NCI-H2081 (cell line): ENCODE measurements at places on chromosomes 4 and X.

DNA sequence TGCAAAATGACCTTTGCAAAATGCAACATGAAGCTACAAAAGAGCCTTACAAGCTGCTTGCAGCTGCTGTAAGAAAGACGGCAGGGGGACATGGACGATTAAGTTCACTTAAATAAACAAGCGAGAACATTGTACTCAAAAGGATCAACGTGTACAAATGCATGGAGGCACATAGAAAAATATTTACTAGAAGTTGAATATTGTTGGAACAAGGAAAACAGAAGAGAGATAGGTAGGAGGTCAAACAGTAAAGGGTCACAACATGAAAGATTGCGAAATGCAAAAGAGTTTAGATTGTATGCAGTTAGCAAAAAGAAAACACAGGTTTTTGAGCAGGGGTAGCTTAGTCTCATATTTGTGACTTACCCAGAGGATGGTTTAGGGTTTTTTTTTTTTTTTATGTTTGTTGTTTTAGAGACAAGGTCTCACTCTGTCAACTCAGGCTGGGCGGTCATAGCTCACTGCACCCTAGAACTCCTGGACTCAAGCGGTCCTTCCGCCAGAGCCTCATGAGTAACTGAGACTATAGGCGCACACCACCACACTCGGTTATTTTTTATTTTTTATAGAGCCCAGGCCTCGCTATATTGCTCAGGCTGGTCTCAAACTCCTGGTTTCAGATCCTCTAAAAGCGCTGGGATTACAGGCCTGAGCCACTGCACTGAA lies 1.4 kb upstream of the PHF8 start:
- peak; percentile 62 for DNase-seq

DNA sequence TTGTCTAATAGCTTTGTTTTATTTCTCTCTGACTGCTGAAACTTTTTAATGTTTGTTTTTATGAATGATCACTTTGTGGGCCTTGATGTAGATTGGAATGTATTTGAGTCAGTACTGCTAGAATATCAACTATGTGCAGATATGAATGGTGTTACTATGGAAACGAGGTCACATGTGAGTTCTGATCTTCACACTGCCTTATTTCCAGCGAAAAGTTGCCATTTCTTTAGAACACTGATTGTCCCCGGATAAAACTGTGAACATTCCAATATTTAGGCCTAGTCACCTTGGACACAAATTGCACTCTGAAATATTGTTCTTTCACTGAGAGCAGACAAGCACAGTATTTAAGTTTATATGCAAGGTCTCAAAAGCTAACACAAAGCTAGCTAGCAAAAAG lies 27.2 kb upstream of the MAGED1 start:
- no peak for DNase-seq

- DNase-seq, result no peak
These were observed 77.7 kb upstream of the DCAF8L1 start for GRCh38 chrX:28058901-28059300.

DNA sequence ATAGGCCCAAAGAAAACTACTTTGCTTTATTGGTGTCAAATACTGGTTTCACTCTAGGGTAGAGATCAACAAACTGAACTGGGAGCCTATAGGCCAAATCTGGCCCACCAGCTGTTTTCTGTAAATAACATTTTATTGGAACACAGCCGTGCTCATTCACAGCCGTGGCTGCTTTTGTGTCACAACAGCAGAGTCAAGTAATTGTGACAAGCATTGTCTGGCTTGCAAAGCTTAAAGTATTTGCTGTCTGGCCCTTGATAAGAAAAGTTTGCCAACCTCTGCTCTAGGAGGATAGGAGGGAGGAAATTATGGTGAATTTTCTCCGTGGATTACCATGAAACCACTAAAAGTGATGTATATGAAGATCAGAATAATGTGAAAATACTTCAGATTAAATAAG lies 53.4 kb downstream of the GPAT3 start:
- peak; percentile 37 for DNase-seq

DNA sequence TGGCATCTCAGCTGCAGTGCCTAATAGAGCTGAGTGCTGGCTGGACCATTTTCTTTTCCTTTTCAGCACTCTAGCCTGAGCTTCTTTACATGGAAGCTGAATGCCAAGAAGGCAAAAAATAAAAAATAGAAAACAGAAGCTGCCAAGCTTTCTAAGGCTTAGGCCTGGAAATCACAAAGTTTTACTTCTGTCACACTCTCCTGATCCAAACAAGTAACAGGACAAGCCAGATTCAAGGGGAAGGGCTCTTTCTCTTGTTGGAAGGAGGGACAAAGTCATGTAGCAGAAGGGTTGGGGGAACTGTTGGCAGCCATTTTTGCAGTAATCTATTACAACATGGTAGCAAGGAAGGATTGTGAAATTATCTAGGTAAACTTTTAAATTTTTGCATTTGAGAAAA lies 131.8 kb downstream of the MSL3 start:
- no peak for DNase-seq

- no peak for DNase-seq
These were observed 2.2 kb downstream of the SOX3 start for GRCh38 chrX:140502491-140503237.

- DNase-seq, result no peak
These were observed 27.8 kb downstream of the VSIG4 start for GRCh38 chrX:66012094-66012534.

GRCh38 chrX:71128915-71129765 lies 10.7 kb downstream of the MED12 start:
- peak; percentile 34 for DNase-seq

GRCh38 chr4:16670727-16671126 lies 227.7 kb downstream of the LDB2 start:
- DNase-seq, result no peak

- DNase-seq, result no peak
These were observed 6.9 kb upstream of the HDAC6 start for GRCh38 chrX:48794911-48795515.

DNA sequence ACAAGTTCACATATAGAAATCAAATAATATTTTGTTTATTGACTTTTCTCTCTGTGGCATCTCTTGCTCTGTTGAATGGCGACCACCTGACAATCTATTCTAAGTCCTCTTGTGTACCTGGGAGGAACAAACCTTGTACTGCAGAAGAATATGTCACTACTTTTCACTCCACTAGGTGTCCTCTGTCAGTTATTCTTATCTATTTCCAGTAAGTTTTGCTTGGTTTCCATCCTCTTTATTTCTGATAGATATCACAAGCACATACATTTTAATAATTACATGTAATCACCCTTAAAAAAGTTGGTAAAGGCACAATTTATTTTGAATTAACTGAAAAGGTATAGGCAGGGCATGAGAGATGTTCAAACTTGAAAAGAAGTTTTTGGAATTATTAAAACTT lies 238.4 kb downstream of the SNCA start:
- peak; percentile 5 for DNase-seq

GRCh38 chr4:153824501-153824900 lies 35.6 kb upstream of the SFRP2 start:
- no peak for DNase-seq

DNA sequence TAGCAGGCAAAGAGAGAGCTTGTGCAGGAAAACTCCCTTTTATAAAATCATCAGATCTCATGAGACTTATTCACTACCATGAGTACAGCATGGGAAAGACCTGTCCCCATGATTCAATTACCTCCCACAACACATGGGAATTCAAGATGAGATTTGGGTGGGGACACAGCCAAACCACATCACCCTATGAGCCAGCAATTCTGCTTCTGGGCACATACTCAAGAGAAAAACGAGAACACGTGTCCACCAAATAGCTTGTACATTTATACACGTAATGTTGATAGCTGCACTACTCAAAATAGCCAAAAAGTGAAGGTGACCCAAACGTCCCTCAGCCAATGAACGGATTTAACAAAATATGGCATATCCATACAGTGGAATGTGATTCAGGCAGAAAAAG lies 94.5 kb upstream of the DHRSX start:
- no peak for DNase-seq

- no peak for DNase-seq
These were observed 5.3 kb downstream of the PLXNB3 start for GRCh38 chrX:153769158-153769864.

DNA sequence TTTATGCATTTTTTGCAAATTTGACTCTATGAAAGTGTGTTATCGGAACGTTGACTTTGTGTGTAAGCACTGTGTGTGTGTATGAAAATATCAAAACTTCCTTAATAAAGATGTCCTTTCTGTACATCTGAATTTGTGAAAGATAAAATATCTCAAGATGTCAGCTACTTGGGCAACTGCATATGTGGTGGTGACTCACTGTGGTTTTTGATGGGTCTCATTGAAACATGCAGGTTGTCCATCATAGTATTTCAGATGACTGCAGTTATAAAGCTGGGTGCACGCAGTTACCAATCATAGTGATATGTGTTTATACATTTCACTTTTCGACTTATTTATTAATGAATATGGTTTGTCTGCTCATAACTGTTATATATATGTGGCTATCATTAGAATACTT lies 19.7 kb upstream of the BBS12 start:
- no peak for DNase-seq

DNA sequence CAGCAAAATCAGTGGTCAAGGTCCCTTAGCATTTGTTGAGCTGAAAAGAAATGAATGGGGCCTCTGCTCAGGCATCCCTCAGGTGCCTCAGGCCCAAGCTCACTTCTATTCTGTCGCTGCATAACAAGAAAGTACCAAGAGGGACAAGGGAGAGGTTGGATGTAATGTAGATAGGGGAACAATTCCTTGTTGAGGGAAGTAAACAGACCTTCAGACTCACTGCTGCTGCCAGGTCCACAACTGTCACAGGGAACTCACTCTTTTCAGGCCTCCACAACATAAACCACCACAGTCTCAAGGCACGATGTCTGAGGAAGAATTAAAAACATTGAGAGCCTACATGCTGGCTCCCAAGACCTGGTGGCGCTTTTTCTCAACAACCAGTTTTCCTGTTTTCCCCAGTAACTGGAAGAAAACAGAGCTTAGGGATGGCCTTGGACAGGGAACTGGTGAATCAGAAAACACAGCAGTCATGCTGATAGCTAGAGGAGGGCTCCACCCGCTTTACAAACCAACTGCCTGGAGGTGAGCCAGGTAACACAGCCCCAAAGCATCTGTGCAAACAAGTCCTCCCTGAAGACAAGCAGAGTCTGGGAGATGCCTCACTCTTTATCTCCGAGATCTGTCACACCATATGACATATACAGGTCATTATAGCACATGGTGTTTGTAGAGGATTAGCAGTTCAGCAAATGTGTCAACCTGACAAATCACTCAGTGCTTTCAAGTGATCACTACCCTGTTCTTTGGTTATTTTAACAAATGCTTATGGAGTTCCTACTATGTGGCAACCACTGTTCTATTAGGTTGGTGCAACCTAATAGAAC lies 14.3 kb upstream of the AWAT1 start:
- DNase-seq, result peak; percentile 80

DNA sequence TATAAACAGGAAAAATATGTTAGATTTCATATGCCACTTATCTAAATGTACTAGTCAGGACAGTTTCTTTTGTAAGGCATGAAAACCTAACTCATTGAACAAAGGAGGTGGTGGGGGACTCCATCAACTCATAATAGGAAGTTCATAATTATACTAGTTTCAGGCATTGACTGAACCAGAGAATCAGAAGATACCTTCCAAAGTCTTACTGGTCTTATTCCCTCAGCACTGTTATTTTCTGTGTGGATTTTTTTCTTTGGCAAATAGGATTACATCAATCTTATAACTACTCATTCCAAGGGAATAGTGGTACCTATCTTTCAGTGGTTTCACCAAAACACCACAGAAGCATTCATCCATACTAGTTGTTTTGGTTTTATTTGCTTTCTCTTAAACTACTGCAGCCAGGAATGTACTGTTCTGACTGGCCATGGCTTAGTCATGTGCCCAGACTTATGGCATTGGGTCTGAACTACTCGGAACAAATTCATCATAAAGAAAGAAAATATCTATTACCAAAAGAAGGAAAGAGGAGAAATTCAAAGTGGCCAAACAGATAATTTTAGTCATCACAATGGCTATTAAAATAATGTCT lies 273.9 kb downstream of the ARAP2 start:
- DNase-seq, result no peak

- DNase-seq, result no peak
These were observed 57.3 kb downstream of the SEPTIN11 start for GRCh38 chr4:77006753-77007353.

DNA sequence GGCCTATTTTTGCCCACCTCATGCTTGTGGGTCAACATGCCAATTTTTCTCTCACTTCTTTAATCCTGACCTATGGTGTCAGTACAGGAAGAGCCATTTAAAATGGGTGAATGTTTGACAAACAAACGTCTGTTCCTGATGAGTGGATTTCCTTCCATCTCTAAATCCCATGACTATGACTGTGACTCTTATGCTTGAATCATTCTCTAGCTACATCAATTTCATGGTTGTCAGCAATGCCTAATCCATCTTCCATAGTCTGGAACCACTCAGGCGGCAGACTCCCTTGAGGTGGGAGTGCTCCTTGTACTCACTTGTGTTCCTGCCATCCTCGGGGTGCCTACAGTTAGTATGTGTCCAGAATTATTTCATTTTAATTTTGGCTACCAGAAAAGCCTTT lies 194.9 kb upstream of the RPS6KA3 start:
- no peak for DNase-seq

DNA sequence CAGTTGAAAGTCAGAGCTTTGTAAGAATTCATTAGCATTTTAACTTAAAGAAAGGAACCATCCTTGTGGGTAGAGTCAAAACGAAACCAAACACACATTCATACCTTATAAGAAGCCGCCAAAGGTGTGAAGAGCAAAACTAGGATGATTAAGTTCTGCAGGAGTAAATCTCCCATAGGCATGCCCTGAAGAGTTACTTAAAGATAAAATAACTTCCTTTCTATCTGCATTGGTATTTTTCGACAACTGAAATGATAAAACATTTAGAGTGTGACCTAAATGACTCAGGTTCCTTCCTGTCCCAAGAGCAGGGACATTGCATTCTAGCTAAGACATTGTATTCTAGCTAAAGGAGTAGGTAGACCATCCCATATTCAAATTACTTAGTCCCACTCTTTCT lies 75.3 kb downstream of the BCOR start:
- DNase-seq, result no peak

DNA sequence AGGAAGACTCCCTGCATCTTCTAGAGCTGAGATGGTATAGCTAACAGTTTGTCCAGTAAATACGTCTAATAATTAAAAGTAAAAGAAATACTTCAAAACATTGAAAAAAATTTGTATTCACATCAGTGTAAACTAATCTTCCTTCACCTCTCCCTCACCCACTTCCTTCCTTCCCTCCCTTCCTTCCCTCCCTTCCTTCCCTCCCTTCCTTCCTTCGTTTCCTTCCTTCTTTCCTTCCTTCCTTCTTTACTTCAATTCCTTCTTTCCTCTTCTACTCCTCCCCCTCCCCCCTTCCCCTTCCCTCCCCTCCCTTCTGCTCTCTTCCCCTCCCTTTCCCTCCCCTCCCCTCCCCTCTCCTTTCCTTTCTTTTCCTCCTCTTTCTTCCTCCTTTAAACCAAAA lies 103.7 kb downstream of the POU4F2 start:
- DNase-seq, result no peak

GRCh38 chr4:156197216-156197615 lies 243.6 kb upstream of the CTSO start:
- DNase-seq, result no peak

- peak; percentile 29 for DNase-seq
These were observed 9.5 kb upstream of the CENPE start for GRCh38 chr4:103207673-103208072.
